ENCODE measurements at places on chromosomes 16 and 17. TPM values are rescaled to one million over a fixed set of nuclear protein-coding genes. Genes with fewer than 3 reads are reported as not detected.

TRIM47 gene
- total RNA-seq: 1.2 TPM

SEPTIN12 gene
- total RNA-seq: not detected

HOXB7 gene
- 0.45 TPM for total RNA-seq

TNP2 gene
- total RNA-seq: not detected

USP10 gene
- total RNA-seq: 78.4 TPM

CCDC144A gene
- 4.5 TPM for total RNA-seq

CNTNAP4 gene
- not detected for total RNA-seq

DNA sequence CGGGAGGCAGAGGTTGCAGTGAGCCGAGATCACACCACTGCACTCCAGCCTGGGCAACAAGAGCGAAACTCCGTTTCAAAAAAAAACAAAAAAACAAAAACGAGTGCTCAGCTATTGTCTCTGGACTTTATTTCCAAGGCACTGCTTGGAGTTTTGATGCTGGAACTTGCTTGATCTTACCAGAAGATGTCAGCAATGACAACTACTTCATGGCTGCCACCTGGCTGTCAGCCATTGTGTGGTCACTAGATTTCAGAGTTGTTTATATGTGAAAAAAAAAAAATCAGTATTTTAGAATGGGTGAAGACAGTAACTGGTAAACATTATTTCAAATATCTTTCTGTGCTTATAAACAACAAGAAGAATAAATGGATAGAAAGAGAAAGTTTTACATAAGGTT is 26.3 kb upstream of the OR4D1 start:
- no peak overlapping the region for H3K27ac ChIP-seq
- H3K4me3 ChIP-seq: no peak overlapping the region
- no peak for DNase-seq
- no peaks in the 10 kb centered on the region for H3K27me3 ChIP-seq

- peaks cover 86% of the 10 kb centered on the region for H3K4me1 ChIP-seq
- no peak for DNase-seq
- H3K27me3 ChIP-seq: no peaks in the 10 kb centered on the region
- H3K36me3 ChIP-seq: peaks cover 14% of the 10 kb centered on the region
- H3K4me3 ChIP-seq: no peak overlapping the region
These were observed 237.0 kb downstream of the SEC14L1 start for GRCh38 chr17:77377710-77378235.

DNA sequence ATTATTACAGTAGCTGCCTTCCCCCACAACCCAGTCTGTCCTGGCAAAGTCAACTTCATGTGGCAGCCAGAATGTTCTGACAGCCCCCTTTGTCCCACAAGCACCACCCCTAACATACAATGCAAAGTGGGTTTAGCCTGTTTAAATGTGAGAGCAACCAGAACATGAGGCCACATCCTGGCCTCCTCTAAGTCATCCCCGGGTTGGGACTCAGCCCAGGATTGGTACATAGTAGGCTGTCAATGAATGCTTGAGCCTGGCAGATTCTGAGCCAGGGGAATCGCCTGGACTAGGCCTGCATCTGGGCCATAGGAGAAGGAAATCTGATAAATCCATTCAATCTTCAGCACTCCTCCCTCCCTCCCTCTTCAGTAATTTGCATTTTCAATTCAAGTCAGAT is 4.3 kb upstream of the ITGA3 start:
- peaks cover 16% of the 10 kb centered on the region for H3K4me1 ChIP-seq
- no peak for DNase-seq
- no peaks in the 10 kb centered on the region for H3K36me3 ChIP-seq

DNA sequence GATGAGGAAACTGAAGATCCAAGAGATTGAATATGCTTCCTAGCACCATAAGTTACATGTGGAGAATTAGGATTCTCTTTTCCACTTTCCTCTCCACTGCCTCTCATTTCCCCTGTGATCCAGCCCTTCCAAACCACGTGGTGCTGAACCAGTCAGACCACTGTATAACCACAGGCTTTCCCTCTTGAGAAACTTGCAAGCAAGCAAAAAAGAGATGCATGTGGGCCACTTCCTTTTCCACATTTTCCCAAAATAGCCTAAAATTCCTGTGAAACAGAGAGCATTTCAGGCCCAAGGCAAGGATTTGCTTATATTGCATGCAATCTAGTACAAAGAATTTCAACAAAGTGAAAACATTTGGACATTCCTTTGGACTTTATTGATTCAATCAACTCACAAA is 59.3 kb upstream of the KSR1 start:
- no peaks in the 10 kb centered on the region for H3K36me3 ChIP-seq
- H3K27me3 ChIP-seq: no peaks in the 10 kb centered on the region
- H3K27ac ChIP-seq: no peak overlapping the region
- H3K4me1 ChIP-seq: no peaks in the 10 kb centered on the region

GRCh38 chr17:39000021-39000601 is 32.9 kb upstream of the FBXO47 start:
- DNase-seq: no peak
- no peaks in the 10 kb centered on the region for H3K27me3 ChIP-seq

GRCh38 chr17:77821114-77821513 is 137.4 kb upstream of the TNRC6C start:
- no peak overlapping the region for H3K27ac ChIP-seq
- no peaks in the 10 kb centered on the region for H3K27me3 ChIP-seq
- peaks cover 4% of the 10 kb centered on the region for H3K4me1 ChIP-seq
- no peak overlapping the region for H3K4me3 ChIP-seq
- no peak for DNase-seq
- H3K36me3 ChIP-seq: no peaks in the 10 kb centered on the region

GRCh38 chr17:40000161-40000560 is 15.1 kb upstream of the CSF3 start:
- H3K36me3 ChIP-seq: peaks cover 26% of the 10 kb centered on the region
- H3K4me3 ChIP-seq: no peak overlapping the region
- no peaks in the 10 kb centered on the region for H3K4me1 ChIP-seq
- no peak for DNase-seq
- no peaks in the 10 kb centered on the region for H3K27me3 ChIP-seq

- no peak overlapping the region for H3K27ac ChIP-seq
- no peak for DNase-seq
- peaks cover 76% of the 10 kb centered on the region for H3K36me3 ChIP-seq
- no peaks in the 10 kb centered on the region for H3K27me3 ChIP-seq
- H3K4me3 ChIP-seq: no peak overlapping the region
- H3K4me1 ChIP-seq: peaks cover 20% of the 10 kb centered on the region
These were observed 56.3 kb downstream of the PLD6 start for GRCh38 chr17:17149520-17150447.

DNA sequence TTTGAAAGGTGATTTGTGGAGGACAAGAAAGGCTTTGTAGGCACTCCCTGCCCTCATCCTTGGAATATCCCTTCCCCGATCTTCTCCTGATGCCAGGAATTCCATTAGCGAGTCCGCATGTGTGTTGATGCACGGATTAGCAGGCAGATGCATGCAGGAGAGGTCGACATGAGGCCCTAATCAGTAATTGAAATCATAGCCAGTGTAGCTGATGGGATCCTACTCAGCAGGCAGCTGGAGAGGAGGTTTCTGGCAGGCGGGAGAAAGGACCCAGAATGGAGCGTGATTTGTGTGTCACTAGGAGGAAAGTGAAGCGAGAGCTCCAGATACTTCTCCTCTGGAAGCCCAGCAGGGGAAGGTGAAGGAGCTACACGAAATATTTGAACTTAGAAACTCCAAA is 196.3 kb upstream of the CDH11 start:
- H3K4me3 ChIP-seq: no peak overlapping the region
- no peak for DNase-seq
- no peaks in the 10 kb centered on the region for H3K4me1 ChIP-seq
- no peaks in the 10 kb centered on the region for H3K36me3 ChIP-seq
- H3K27ac ChIP-seq: no peak overlapping the region

All from natural killer cell (primary cell).